ENCODE measurements at places on chromosomes 5 and 9. TPM values are rescaled to one million over a fixed set of nuclear protein-coding genes. Genes with fewer than 3 reads are reported as not detected.

DNA sequence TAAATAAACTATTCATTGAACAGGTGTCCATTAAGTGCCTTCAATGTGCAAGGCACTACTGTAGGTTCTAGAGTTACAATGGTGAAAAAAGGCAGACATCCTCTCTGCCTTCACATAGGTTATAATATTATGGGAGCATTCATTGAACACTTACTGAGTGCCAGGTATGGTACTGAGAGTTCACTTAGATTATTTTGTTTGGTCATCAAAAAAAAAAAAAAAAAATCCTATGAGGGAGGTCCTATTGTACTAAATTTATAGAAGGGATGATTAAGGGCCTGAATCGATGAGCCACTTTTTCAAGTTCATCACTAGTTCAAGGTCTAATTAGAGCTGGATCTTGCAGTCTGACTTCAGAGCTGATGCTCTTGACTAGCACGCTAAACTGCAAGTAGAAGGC lies 22.8 kb upstream of the PANK3 start:
- no peak overlapping the region for H3K27ac ChIP-seq
- no peak for DNase-seq

- no peak for DNase-seq
- H3K27ac ChIP-seq, result no peak overlapping the region
- H3K4me1 ChIP-seq, result no peaks in the 10 kb centered on the region
- H3K36me3 ChIP-seq, result no peaks in the 10 kb centered on the region
Observed at GRCh38 chr9:962023-962422, 14.4 kb upstream of the DMRT3 start.

- no peak overlapping the region for H3K4me3 ChIP-seq
- no peaks in the 10 kb centered on the region for H3K27me3 ChIP-seq
- no peak for DNase-seq
- H3K36me3 ChIP-seq, result no peaks in the 10 kb centered on the region
- no peak overlapping the region for H3K27ac ChIP-seq
Observed at GRCh38 chr5:44907396-44907795, 98.6 kb downstream of the MRPS30 start.

GRCh38 chr9:136235171-136235570 lies 10.4 kb downstream of the QSOX2 start:
- DNase-seq, result no peak
- no peak overlapping the region for H3K4me3 ChIP-seq
- H3K27me3 ChIP-seq, result no peaks in the 10 kb centered on the region
- H3K27ac ChIP-seq, result no peak overlapping the region

GRCh38 chr9:130732793-130733221 lies 39.2 kb downstream of the EXOSC2 start:
- peaks cover 40% of the 10 kb centered on the region for H3K4me1 ChIP-seq
- no peak overlapping the region for H3K27ac ChIP-seq
- no peaks in the 10 kb centered on the region for H3K36me3 ChIP-seq
- no peak overlapping the region for H3K4me3 ChIP-seq
- H3K27me3 ChIP-seq, result no peaks in the 10 kb centered on the region
- no peak for DNase-seq

DNA sequence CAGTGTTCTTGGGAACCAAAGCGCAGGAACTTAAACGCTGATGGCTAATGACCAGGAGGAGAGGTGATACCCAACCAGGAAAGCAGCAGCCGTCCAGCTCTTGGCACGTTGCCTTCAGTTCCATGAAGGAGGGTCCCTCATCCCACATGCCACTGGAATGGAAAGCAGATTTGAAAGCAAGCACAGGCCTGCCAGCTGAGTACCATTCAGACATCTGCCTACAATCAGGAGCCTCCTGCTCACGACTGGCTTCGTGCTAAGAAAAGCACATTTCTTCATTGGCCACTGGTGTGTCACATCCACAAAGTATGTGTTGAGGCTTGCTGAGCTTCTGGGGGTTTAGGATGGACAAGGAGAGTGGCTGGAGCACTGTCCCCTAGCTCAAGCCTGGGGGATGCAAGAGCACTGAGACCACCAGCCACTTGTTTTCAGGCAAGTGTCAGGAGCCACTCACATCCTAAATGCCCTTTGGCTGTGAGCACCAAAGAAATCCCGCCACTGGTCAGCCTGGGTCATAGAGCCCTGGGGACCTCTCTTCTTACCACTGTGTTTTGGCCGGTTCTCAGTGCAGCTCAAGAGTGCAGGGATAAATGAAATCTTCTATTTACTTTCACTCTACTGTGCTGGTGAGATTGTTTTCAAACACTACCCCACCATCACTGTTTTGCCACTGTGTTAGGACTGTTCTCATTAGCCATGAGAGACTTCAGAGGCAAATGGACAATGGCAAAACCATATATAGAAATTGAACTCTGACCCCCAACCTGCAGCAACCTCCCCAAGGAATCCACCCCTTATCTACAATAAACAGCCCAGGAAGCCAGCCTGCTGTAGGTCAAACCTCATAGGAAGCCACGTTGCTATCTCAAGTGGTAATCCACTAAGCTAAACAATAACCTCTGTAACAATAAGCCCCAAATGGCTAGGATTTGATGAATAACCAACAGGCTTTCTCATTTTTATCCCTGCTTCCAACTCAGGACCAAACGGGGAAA lies 58.3 kb downstream of the MTX3 start:
- H3K4me3 ChIP-seq, result no peak overlapping the region
- H3K27ac ChIP-seq, result no peak overlapping the region
- DNase-seq, result peak; percentile 4
- no peaks in the 10 kb centered on the region for H3K36me3 ChIP-seq
- no peaks in the 10 kb centered on the region for H3K4me1 ChIP-seq

DNA sequence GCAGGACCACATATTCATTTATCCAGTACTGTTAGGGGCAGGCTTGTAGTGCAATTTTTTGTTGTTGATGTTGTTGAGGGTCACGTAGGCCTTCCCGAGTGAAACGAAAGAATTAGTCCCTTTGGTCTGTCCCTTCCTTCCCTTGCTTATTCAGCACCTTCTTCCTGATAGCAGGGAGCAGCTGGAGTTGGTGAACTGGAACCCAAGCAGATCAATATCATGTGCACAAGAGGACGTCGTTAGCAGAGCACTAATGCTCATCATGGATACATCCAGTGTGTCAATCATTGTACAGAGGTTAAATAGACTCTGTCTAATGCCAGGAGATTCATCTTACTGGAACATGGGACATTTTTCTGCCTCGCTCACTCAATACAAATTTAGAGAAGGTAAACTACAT lies 33.0 kb upstream of the MAP1B start:
- no peaks in the 10 kb centered on the region for H3K27me3 ChIP-seq
- H3K4me3 ChIP-seq, result no peak overlapping the region
- H3K27ac ChIP-seq, result no peak overlapping the region
- H3K36me3 ChIP-seq, result no peaks in the 10 kb centered on the region
- no peaks in the 10 kb centered on the region for H3K4me1 ChIP-seq
- DNase-seq, result no peak

GRCh38 chr9:36828611-36829013 lies 205.5 kb downstream of the PAX5 start:
- H3K27me3 ChIP-seq, result peaks cover 17% of the 10 kb centered on the region
- no peak overlapping the region for H3K4me3 ChIP-seq
- no peaks in the 10 kb centered on the region for H3K36me3 ChIP-seq
- no peak overlapping the region for H3K27ac ChIP-seq

DNA sequence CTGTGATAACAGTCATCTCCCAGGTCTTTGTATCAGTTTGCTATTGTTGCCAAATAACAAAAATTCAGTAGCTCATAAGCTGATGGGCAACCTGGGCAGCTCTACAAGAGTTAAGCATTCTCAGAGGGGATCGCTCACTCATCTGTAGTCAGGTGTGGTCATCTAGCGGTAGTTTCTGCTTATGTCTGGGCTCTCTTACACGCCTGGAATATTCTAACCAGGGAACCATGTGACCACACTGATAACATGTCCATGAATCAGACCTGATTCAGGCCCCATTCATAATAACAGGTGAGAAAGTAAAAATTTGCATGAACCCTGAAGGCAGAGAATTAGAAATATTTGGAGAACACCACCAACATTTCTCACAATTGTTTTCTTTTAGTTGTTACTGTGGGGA lies 576.1 kb downstream of the SLCO4C1 start:
- H3K4me3 ChIP-seq, result no peak overlapping the region
- no peak overlapping the region for H3K27ac ChIP-seq
- no peaks in the 10 kb centered on the region for H3K27me3 ChIP-seq
- H3K36me3 ChIP-seq, result no peaks in the 10 kb centered on the region
- DNase-seq, result no peak

Gene MEGF10
- not detected for total RNA-seq

GRCh38 chr9:7976167-7976755 lies 176.7 kb upstream of the DMAC1 start:
- no peak overlapping the region for H3K4me3 ChIP-seq
- H3K27ac ChIP-seq, result no peak overlapping the region
- no peaks in the 10 kb centered on the region for H3K27me3 ChIP-seq
- DNase-seq, result no peak
- no peaks in the 10 kb centered on the region for H3K4me1 ChIP-seq

Gene DAPK1
- total RNA-seq, result 34.0 TPM

DNA sequence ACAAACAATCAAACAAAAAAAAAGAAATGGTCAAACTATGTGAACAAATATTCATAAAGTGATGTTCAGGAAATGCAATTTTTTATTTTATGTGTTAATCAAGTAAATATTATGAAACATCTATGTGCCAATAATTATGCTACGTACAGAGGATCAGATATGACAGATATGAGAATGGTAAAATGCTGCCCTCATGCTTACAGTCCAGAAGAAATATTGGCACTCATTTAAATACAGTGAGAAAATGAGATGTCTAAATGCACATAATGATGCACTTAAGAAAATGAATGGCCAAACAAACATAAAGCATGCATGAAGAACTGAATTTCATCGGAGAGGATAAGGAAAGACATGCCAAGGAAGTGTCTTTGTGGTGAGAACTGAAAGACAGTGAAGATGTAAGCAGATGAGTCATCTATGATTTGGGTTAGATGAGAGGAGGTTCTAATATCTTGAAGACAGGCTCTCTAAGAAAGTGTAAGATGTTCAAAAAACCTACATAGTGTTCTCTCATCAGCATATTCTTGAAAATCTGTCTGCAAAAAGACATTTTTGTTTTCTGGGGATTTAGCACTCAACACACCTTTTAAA lies 1231.1 kb upstream of the ACO1 start:
- no peaks in the 10 kb centered on the region for H3K27me3 ChIP-seq
- no peak overlapping the region for H3K27ac ChIP-seq
- H3K4me1 ChIP-seq, result no peaks in the 10 kb centered on the region
- no peak for DNase-seq
- H3K36me3 ChIP-seq, result no peaks in the 10 kb centered on the region
- H3K4me3 ChIP-seq, result no peak overlapping the region

DNA sequence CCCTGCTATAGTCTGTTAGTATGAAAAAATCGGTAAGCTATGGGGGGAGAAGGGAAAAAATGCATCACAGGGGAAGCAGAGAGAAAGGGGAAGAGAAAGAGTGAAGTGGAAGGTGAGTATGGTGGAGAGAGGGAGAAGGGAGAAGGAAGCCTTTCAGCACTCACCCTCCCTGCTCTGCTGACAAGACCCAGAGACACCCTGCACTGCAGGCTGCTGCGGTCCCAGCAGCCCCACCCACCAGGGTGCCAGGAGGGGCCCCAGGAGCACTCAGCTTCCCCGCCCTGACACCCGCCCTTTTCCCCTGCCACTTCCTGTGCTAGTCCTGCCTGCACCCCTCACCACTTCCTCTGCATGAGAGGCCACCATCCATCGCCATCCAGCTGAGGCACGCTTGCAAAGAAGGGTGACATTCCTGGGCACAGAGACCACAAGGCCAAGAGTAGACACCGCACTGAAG lies 12.7 kb downstream of the STK10 start:
- H3K4me1 ChIP-seq, result peaks cover 44% of the 10 kb centered on the region
- H3K4me3 ChIP-seq, result no peak overlapping the region
- H3K27ac ChIP-seq, result no peak overlapping the region
- H3K36me3 ChIP-seq, result no peaks in the 10 kb centered on the region
- H3K27me3 ChIP-seq, result no peaks in the 10 kb centered on the region

Gene OR5C1
- not detected for total RNA-seq

Gene CER1
- not detected for total RNA-seq

- no peak overlapping the region for H3K27ac ChIP-seq
- H3K4me3 ChIP-seq, result no peak overlapping the region
- H3K27me3 ChIP-seq, result no peaks in the 10 kb centered on the region
- H3K4me1 ChIP-seq, result no peaks in the 10 kb centered on the region
- DNase-seq, result no peak
Observed at GRCh38 chr9:108316066-108316465, 539.7 kb downstream of the ACTL7B start.

Gene SH3TC2
- 0.71 TPM for total RNA-seq

GRCh38 chr5:37900692-37901091 lies 60.9 kb upstream of the GDNF start:
- no peak overlapping the region for H3K27ac ChIP-seq
- H3K27me3 ChIP-seq, result 0 out of 3 replicates have a peak, but pooled peaks cover 6% of the 10 kb centered on the region
- no peaks in the 10 kb centered on the region for H3K36me3 ChIP-seq

DNA sequence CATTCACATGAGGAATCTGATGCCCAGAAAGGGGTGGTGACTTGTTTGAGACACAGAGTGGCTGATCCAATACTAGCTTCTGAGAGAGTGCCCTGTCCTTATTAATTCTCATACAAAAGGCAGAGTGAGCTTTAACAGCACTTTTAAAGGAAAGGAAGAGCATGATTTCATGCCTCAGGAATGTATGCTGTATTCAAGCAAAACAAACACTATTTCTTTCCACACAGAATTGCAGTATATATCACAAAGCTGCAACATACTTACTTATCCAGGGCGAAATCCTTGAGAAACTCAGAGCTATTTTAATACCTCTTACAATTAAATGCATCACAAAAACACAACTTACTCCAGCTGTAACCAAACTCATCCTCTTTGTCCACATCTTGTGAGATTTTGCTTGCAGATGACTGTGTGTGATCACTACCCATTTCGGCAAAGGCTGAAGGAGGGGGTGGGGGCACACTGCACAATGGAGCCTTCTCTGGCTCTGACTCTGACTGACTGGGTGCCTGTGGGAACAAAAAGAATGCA lies 139.8 kb downstream of the MPDZ start:
- no peaks in the 10 kb centered on the region for H3K27me3 ChIP-seq
- no peak overlapping the region for H3K4me3 ChIP-seq
- no peaks in the 10 kb centered on the region for H3K4me1 ChIP-seq
- H3K36me3 ChIP-seq, result no peaks in the 10 kb centered on the region
- H3K27ac ChIP-seq, result no peak overlapping the region

DNA sequence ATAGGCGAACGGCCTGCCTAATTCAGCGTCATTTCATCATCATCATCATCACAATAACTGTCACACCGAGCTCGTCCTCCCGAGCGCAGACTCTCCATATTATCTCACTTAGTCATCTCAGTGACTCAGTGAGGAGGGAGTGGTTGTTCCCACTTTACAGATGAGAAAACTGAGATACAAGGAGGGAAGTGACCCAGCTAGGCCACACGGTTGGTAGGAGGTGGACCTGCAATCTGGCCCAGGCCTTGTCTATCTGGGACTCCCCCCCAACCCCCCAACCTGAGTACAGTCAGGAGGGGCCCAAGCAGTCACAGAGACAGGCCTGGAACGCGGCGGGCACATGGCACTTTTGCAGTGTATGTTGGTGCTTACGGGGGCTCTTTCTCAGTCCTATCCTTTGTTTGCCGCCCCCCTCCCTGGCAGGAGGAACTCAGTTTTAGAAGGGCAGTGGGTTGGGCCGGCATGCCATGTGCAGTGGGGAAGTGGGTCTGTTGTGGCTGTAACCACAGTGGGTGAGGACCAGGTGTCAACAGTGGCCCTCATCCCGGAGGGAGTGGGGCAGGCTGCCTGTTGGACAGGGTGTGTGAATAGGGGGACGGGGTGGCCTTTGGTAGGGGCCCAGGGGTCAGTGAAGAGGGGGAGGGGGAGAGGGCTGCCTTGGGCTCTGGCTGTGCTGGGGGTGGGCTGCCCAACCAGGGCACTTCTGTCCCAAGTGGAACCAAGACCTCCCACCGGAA lies 1.7 kb upstream of the RXRA start:
- no peak for DNase-seq
- H3K4me1 ChIP-seq, result peaks cover 77% of the 10 kb centered on the region
- no peaks in the 10 kb centered on the region for H3K36me3 ChIP-seq
- H3K27me3 ChIP-seq, result no peaks in the 10 kb centered on the region
- peak overlapping the region; percentile 19 for H3K27ac ChIP-seq
